ENCODE measurements at places on chromosomes 2 and 18. TPM values are rescaled to one million over a fixed set of nuclear protein-coding genes. Genes with fewer than 3 reads are reported as not detected.

DNA sequence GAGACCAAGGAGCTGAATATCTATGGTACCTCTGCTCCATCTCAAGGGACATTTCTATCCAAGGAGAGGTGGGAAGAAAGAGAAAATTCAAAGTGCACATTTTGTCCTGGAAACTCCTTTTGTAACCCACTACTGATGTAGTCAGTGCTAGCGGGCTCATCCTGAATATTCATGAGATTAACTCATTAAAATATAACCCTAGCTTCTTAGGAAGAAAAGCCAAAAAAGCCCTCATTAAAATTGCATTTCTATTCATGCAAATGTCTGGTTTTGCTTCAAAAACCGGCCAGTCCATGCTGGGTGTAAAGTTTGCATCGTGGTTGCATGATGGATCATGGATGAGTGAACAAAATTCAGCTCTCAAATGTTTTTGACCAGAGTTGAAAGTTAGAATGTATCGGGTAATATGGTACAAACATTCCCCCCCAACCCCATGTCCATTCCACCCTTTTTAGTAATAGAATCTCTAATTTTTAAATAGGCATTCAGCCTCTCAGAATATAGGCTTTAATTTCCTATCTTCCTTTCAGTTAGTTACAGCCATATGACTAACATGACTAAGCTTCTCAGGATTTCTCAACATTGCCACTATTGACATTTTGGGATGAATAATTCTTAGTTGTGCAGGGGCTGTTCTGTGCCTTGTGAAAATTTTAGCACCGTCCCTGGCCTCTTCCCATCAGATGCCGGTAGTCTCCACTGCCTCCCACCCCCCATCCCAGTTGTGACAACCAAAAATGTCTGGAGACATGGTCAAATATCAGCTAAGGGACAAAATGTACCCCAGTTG lies 104.2 kb upstream of the RND3 start:
- DNase-seq, result no peak
- H3K4me1 ChIP-seq, result no peaks in the 10 kb centered on the region
- H3K4me3 ChIP-seq, result no peak overlapping the region
- H3K27me3 ChIP-seq, result no peaks in the 10 kb centered on the region

GPR75 gene
- 6.1 TPM for total RNA-seq

DNA sequence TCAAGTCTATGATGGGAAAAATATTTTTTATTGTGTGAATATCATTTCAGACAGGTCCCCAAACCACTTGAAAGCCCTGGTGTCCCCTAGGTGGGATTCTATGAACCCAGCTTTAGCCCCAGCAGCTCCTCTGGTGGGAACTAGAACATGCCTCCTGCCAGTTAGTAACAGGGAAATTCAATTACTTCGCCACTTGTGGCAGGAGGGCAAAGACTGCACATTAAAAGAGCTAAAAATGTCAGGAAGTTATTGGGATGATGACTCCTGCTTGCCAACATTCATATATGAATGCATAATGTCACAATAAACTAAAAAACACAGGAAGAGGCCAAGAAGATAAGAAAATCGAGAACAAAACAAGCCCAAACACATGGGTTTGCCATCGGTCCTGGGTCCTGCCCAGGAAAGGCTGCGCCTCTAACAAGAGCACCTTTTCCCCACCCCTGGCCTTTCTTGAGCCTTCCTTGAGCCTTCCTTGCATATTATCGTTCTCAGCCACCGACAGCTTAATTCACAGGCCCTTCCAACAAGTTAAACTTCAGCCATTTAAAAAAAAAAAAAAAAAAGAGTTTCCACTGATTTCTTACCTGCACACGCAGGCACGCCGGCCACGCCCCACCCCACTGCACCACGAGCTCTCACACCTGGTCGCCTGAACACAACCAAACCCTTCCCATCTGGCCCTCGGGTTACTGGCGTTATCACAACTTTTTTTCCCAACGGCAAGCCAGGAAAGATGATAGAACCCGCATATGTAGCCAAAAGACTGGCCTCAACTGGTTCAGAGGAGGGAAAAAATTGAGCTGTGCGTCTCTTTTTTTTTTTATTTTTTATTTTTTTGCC lies 23.4 kb downstream of the BCL11A start:
- no peaks in the 10 kb centered on the region for H3K36me3 ChIP-seq
- H3K4me1 ChIP-seq, result peaks cover 6% of the 10 kb centered on the region
- no peak overlapping the region for H3K4me3 ChIP-seq
- DNase-seq, result peak; percentile 47
- no peaks in the 10 kb centered on the region for H3K27me3 ChIP-seq
- H3K27ac ChIP-seq, result peak overlapping the region; percentile 51

CYTIP gene
- total RNA-seq, result 7.4 TPM
